ENCODE measurements at places on chromosomes 7 and 10.
A peak's percentile ranks its signal among the peaks of the same experiment; 100 is the strongest.

DNA sequence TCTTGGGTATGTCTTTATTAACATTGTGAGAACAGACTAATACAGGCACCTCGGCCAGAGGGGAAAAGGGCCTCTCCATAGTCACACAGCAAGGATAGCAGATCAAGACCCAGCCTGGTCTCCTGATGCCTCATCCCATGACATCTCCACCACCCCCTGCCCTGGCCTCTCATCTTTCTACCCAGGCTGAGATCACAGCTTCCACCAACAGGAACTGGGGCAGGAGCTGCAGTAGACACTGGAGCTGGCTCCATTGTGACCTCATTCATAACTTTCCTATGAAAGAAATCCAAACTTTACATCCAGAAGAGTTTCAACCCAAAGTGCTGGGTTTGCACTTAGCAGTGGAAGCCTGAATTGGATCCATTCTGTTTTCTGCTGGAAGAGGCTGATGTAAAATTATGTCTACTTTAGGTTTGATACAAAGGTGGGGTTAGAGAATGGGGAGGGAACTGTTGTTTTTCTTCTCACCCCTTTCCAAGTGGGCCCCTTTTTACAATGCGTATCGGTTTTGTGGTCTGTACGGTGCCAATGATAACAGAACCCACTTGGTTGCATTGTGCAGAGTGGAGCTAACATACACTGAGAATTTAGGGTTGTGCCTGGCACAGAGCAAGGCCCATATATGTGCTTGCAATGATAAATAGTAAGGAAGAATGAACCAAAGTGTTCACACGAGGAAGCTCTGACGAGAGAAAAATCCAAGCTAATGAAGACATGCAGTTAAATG, 28.6 kb upstream of the INSIG1 start:
- DNase-seq = no peak

GRCh38 chr7:763762-764161, 36.7 kb upstream of the PRKAR1B start:
- DNase-seq = no peak

- peak; percentile 85 for DNase-seq
Measured at GRCh38 chr10:96988426-96988825, 156.3 kb downstream of the LCOR start.

DNA sequence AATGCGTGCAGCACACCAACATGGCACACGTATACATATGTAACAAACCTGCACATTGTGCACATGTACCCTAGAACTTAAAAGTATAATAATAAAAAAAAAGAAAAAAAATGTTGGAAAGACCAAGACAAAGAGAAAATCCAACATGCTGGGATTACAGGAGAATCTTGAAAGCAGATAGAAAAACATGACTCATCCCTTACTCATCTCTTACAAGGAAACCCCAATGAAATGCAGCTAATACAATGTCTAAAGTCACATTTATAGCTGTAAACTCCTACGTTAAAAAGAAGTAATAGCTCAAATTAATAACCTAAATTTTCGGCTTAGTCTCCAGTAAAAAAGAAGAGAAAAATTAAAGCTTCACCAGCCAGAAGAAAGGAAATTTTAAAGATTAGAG, 47.5 kb upstream of the DGKB start:
- DNase-seq = no peak

DNA sequence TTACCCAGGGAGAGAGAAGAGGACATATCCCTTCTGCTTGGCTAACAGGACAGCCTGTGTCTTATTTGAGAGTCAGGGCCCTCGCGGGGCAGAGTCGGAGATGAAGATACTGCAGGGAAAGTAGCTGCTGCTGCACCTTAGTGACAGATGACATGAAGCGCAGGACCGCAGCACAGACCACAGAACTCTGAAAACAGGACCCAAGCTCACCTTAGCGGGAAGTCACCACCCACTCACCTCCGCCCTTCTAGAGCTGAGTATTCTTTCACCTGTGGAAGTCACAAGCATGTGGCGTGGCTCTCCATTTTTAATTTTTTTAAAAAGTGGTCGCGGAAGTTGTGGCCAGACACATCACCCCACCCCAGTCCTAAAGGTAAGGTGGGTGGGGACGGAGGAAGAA, 191.4 kb downstream of the FAM107B start:
- DNase-seq = no peak

- no peak for DNase-seq
Measured at GRCh38 chr10:81179324-81179723, 641.6 kb downstream of the SH2D4B start.

DNA sequence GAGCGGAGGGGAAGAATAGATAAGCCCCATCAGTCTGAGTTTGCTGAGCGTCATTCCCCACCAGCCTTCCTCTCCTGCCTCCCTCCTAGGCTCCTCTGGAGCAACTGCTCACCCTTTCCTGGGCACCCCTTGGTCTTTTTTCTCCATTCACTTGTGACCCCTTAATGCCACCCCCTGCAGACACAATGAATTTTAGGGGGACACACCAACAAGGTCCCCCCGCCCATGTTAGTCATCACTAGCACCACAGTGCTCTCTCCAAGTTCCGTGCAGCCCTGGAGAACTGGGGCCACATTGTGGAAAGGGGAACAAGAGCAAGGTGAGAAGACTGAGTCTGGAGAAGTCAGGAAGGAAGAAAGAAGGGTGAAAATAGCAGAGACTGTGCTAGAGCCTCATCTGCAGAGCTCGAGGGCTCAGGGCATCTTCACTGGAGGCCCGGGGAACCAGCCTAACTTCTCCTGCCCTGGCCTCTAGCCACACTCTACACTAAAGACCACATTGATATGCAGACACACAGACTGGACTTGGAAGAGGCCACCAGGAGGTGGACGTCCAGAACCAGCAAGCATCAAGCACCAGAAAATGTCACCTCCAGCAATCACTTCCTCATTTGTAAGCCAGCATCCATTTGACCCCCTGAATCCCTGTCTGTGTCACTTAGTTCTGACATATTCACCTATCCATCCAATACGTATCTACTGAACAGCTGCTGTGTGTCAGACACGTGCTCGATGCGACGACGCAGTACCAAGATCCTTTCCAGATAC, 17.5 kb downstream of the RGR start:
- no peak for DNase-seq

GRCh38 chr7:90209776-90210175, 1.8 kb upstream of the STEAP2 start:
- no peak for DNase-seq

GRCh38 chr10:22321156-22321923, 441 bp downstream of the BMI1 start:
- peak; percentile 47 for DNase-seq

DNA sequence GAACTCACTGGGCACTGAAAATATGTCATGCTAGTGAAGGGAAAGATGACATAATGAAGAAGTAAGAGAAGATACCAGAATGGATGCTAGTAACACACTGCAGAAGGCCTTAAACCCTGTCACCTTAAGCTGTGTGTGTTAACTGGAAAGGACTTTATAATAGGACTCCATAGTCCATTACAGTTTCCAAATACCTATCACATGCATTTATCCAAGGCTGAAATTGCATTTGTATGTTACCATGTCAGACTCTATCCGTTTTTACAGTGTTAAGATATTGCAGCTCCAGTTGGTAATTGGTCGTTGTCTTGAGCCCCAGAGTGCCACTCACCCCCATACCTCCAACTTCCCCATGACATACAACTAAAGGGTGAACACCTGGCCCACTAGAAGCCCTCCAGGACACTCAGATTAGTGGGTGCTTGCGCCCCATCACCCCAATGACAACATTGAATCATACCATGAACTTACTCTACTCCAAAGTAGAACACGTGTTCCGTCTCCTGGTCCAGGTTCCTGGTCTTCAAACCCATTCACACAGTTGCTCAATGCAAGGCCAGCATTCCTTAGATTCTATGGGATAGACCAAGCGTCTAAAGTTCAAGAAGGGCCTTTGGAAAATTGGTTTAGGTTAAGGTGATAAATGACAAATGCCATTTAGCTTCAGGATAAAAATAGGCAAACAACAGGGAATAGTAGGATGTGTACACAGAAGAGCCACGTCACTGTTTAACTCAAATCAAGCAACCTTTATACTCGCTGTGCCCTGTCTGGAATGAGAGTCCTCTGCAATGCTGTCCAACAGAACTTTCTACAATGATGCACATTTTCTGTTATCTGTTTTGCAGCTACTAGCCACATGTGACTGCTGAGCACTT, 2.1 kb upstream of the RAPGEF5 start:
- no peak for DNase-seq

GRCh38 chr7:134795231-134795630, 15.8 kb downstream of the CALD1 start:
- no peak for DNase-seq

- DNase-seq = no peak
Measured at GRCh38 chr7:37212051-37212450, 236.6 kb downstream of the ELMO1 start.

DNA sequence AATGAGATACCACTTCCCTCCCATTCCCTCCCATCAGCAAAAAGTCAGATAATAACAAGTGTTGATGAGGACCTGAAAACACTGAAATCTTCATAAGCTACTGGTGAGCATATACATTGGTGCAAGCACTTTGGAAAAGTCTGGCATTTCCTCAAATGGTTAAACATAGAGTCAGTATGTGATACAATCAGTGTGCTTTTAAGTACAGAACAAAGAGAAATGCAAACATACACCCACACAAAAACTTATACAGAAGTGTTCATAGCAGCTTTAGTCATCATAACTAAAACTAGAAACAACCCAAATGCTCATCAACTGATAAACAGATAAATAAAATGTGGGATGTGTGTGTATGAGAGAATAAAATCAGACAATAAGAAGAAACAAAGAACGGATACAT, 261.9 kb downstream of the ELMO1 start:
- no peak for DNase-seq

GRCh38 chr7:80036107-80036506, 98.5 kb upstream of the GNAI1 start:
- no peak for DNase-seq

DNA sequence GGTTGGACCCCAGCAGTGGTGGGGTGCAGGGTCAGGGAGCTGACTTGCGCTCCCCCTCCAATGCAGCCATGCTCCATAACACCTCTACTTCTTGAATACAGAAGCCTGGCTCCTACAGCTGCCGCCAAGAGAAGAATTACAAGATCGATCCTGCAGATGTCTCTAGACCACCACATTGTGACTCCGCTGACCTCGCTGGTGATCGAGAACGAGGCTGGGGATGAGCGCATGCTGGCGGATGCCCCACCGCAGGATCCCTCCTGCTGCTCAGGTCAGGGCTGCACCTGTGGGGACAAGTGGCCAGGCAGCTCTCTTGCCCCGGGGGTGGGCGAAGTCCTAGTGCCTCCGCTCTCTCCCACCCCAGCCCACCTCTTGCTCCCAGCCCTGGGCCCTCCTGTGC, 31.7 kb downstream of the ITIH2 start:
- DNase-seq = no peak

GRCh38 chr7:137304624-137305235, 38.8 kb downstream of the PTN start:
- no peak for DNase-seq

GRCh38 chr7:115004121-115004520, 82.2 kb downstream of the MDFIC start:
- no peak for DNase-seq

- DNase-seq = no peak
Measured at GRCh38 chr10:79346388-79347225, 662 bp upstream of the PPIF start.

GRCh38 chr7:132034748-132035416, 478.5 kb upstream of the PODXL start:
- DNase-seq = no peak

DNA sequence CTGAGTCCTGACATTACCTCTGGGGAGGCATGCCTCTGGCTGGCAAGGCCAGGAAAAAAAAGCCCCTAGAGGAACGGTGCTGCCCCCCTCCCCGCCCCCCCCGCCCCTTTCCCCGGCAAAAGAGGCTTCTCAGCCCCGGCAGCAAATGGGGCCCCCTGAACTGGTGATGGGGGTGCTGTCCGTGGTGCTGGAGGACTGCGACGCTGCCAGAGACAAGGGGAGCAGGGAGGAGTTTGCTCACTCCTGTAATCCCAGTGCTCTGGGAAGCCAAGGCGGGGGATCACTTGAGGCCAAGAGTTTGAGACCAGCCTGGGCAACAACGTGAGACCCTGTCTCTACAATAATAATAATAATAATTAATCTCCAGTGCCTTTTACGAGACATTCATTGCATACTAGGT, 23.7 kb downstream of the SRRM3 start:
- DNase-seq = no peak

Data from kidney glomerular epithelial cell (primary cell).